Vein endothelial cell (primary cell): ENCODE measurements at places on chromosomes 4 and X. TPM values are rescaled to one million over a fixed set of nuclear protein-coding genes. Genes with fewer than 3 reads are reported as not detected.

MORC4 gene
- 10.1 and 12.6 TPM in 2 replicates for total RNA-seq

BEX2 gene
- total RNA-seq = 0.38 TPM in 1 of 2 replicates, not detected in the other

PRDM8 gene
- 0.65 and 0.76 TPM in 2 replicates for total RNA-seq

MAGEB18 gene
- total RNA-seq = not detected in 2 replicates

KCND1 gene
- 0.19 and 0.33 TPM in 2 replicates for total RNA-seq

RPL39 gene
- 1,848 and 2,607 TPM in 2 replicates for total RNA-seq

SSX2B gene
- total RNA-seq = not detected in 2 replicates

PF4V1 gene
- total RNA-seq = not detected in 2 replicates

HERC5 gene
- total RNA-seq = 1.1 and 2.0 TPM in 2 replicates

PCSK1N gene
- 0.29 TPM in 1 of 2 replicates, not detected in the other for total RNA-seq

GLRB gene
- total RNA-seq = 2.0 and 4.2 TPM in 2 replicates

MTNR1A gene
- not detected in 2 replicates for total RNA-seq

CXorf49 gene
- not detected in 2 replicates for total RNA-seq

PHEX gene
- total RNA-seq = 0.96 and 0.98 TPM in 2 replicates

HPSE gene
- total RNA-seq = 3.3 and 6.7 TPM in 2 replicates

GLUD2 gene
- 1.3 TPM in 2 replicates for total RNA-seq
